ENCODE measurements at places on chromosomes 4 and X.

DNA sequence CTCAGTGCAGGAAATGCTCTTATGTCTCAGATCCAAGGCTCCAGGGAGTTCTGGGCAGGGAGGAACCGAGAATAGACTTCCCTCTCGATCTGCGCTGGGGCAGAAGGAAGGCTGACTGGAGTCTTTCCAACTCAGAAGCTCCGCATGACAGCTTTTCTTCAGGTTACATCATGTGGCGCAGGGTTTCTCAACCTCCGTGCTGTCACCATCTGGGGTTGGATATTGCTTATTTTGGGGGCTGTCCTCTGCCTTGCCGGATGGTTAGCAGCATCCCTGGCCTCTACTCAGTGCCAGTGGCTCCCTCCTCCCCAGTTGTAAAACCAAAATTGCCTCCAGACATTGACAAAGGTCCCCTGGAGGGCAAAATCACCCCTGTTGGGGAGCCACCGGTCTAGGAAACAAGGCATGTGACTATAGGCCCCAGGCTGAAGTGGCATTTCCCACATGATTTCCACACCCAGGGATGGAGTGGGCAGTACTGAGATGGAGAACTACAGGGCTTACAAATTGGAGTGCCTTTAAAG lies 21.4 kb downstream of the REELD1 start:
- DNase-seq, result peak; percentile 94

DNA sequence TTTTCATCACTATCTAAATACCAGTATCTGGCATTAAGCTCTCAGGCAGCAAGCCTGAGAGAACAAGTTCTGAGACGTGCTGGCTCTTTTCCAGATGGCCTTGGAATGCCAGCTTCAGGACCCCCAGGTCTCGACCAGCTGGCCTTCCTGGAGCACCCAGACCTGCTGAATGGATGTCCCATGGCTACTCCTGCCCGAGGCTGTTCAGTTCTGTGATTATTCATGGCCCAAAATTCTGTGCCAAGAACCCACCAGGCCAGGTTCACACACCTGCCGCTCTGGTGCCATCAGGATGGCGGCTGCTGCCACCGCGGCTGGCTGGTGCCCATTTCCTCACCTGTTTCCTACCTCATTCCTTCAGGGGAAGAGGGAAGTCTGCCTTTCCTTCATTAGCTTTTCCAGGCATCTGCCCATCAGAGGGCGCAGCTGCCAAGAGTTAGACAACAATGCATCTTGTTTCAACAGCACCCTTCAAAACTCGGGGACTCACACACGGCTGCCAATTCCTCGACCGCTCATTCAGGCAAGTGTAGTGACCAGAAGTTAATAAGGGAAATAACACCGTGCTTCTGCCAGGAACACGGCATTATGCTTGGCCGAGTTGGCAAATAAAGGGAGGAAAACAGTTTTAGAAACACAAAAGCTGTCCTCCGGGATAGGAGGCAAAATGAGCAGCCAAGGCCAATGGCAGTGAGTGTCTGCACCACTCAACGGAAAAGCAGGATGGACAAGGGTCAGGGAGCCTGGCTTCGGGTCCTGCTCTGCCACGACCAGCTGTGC lies 173.8 kb downstream of the NSUN7 start:
- no peak for DNase-seq

- no peak for DNase-seq
Observed at GRCh38 chr4:126087101-126087500, 772.3 kb downstream of the FAT4 start.

DNA sequence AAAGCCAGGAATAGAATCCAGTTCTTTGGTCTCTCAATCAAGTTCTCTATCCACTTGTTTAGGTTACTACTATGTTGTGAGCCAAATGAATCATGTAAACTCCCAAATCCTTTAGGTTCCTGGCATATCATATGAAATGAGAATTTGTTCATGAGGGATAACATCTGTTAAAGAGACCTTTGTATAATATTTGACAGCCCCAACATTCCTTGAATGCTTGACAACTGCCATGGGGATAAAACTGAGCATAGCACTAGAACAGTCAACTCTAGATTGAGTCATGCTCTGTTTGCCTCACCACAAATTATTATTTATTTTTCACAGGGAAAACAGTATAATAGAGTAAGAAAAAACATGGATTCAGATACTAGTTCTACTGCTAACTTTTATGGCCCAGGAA lies 93.3 kb downstream of the NAA11 start:
- DNase-seq, result no peak

GRCh38 chrX:41600291-41600690 lies 88.5 kb upstream of the GPR34 start:
- no peak for DNase-seq

DNA sequence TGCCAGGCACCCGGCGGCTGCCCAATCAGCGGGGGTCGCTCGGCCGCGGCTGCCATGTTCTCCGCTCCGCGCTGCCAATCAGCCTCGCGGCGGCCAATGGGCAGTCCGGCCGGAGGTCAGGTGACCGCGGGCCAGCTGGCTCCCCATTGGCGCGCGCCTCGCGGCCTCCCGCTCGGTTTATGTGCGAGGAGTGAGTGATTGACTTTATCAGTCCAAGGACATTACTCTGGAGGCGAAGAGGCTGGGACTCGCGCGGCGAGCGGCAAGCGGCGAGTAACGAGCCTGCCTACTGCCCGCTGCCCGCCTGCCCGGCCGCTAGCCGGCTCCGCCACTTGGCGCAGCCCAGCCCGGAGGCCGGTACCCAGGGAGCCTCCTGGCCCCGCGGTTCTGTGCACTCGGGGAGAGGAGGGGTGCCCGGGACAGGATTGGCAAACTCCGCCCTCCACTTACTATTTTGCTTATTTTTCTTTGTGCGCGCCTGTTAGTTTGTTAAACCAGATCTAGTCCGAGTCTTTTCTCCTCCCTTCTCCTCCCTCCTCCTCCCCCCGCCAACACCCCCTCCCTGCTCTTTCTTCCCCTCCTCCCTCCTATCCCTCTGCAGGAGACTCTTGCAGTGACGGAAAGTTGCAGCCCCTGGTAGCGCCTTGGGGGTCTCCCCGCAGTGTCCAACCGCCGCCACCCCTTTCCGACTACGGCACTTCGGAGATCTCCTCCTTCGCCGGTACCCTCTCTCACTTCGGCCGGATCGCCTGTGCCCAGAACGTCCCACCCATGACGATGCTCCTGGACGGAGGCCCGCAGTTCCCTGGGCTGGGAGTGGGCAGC lies at the start of gene ZIC3:
ZIC3 (plus strand) TSS at position 207 of the 825 bp plus-strand sequence; CDS start at position 772, 565 bp downstream.
- DNase-seq, result peak; percentile 30

DNA sequence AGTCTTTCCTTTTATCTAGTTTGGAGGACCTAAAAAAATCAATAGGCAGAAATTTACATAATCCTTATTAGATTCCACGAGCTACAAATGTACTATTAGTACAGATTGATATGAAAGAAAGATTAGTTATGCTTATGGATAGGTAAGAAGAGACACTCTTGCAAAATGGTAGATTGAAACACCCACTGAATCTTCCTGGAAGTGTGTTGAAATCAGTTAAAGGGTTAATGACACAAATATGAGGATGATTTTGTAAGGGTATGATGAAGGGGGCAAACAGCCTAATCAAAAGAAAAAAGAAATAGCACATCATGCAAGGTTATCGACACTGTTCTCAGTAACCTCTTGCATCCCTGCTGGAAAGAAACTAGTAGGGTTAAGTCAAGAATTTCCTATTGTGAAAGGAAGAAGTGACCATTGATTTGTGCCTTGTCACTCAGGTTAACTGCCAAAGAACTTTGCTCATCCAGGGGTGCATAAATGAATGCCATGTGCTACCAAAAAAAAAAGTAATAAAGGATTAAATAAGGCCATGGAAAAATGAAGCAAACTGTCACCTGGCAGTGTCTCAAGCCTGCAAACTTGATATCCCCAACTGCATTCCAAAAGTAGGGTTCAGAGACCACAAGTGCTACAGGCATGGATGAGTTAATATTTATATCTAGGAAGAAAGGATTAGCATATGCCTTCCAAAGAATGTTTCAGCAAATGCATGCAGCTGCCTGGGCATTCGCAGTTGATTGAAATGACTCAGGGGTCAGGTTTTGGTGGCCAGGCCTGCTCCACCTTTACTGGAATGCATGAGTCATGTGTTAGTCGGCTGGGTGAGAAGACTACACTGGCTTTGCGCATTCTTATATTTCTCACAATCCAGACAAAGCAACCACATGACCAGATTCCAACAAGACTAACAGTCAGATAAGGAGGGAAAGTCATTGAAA lies 78.3 kb upstream of the ATXN3L start:
- DNase-seq, result no peak

GRCh38 chrX:828411-828959 lies 197.9 kb downstream of the SHOX start:
- no peak for DNase-seq

- no peak for DNase-seq
Observed at GRCh38 chr4:77043507-77044136, 32.2 kb downstream of the CCNI start.

- DNase-seq, result no peak
Observed at GRCh38 chr4:120995266-120996010, 72.9 kb upstream of the PRDM5 start.

DNA sequence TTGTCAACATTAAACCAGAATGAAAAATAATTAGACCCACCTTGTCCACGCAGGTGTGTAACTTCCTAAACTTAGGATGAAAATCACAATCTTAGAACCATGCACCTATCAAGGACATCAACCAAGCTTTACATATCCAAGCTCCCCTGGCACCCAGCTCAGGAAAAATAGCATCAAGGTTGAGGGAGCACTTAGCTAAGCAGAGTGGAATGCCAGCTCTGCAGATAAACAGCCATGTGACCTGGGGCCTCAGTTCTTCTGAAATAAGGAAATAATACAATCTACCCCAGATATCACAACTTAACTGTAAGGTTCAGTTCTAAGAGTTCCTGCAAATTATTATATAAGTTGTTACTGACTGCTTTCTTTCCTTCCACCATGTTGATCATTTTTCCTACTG lies 64.7 kb downstream of the DHX15 start:
- no peak for DNase-seq

- no peak for DNase-seq
Observed at GRCh38 chr4:119281393-119281792, 40.5 kb downstream of the FABP2 start.

DNA sequence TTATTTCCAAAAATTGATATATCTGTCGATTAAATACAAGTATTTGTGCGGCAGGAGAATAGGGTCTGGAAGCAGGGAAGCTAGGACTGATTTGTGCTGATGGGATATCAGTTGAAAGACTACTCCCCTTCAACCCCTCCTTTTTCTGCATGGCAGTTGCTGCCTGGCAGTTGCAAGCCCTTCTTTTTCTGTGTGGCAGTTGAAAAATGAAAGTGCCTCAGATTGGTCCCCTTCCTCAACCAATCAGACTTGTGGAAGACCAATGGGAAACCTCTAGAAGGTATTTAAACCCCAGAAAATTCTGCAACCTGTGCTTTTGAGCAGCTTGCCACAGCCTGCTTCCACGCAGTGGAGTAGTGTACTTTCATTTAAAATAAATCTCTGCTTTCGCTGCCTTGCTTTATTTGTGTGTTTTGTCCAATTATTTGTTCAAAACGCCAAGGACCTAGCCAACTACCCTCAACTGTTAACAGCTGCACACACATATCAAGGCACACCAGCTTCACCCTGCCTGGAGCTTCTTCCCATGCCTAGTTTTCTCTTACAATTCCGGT lies 1.5 kb upstream of the TMA16 start:
- peak; percentile 18 for DNase-seq

GRCh38 chr4:139175646-139176301 lies 1.2 kb downstream of the ELF2 start:
- peak; percentile 71 for DNase-seq

- DNase-seq, result no peak
Observed at GRCh38 chr4:10960389-10960788, 275.8 kb upstream of the CLNK start.

- DNase-seq, result no peak
Observed at GRCh38 chr4:850323-850945, 24.5 kb upstream of the CPLX1 start.

- DNase-seq, result no peak
Observed at GRCh38 chrX:104183685-104184084, 17.4 kb downstream of the FAM199X start.

GRCh38 chrX:8960957-8961468 lies 72.9 kb downstream of the FAM9B start:
- DNase-seq, result peak; percentile 50

DNA sequence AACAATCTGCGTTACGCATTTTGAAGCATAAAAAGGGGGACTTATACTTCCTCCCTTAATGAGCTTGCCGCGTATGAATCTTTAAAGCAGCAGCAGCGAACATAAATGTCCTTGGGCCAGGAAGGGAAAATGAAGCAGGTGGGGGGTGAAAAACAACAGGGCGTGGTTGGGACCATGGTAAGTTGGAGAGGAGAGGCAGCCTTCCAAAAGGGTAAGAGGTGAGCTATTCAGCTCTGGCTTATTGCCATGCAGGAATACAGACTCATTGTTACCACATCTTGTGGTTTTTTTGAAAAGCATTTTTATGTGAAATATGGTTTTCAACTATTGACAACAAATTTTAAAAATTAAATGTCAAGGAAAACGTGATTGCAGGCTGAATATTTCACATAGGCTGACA lies 710.7 kb upstream of the FAM241A start:
- DNase-seq, result no peak

DNA sequence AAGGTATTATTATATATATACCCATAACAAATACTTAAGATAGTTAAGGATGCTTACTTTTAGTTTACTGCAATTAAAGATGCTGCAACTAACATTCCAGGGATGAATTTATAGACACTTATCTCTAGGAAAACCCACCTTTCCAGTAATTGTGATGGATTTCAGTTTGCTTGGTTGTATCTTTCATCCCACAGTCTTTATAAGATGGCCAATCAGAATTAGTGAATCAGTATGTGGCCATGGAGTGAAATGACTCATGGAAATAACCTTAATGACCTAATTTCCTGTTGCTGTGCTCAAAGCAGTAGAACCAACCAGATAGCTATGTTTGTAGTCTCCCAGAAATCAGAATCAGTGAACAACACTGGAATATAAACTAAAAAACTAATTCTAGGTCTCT lies 26.4 kb downstream of the MOSPD2 start:
- DNase-seq, result peak; percentile 66

- no peak for DNase-seq
Observed at GRCh38 chrX:14505648-14506047, 23.7 kb upstream of the GLRA2 start.

- no peak for DNase-seq
Observed at GRCh38 chrX:25600776-25601175, 537.4 kb upstream of the MAGEB18 start.

GRCh38 chr4:85474818-85475630 lies at the start of gene ARHGAP24:
ARHGAP24 (plus strand) TSS chr4:85475150.
- DNase-seq, result peak; percentile 93

GRCh38 chr4:57430726-57431125 lies 320.5 kb upstream of the IGFBP7 start:
- no peak for DNase-seq
